ENCODE measurements at places on chromosomes 16 and 17.

DNA sequence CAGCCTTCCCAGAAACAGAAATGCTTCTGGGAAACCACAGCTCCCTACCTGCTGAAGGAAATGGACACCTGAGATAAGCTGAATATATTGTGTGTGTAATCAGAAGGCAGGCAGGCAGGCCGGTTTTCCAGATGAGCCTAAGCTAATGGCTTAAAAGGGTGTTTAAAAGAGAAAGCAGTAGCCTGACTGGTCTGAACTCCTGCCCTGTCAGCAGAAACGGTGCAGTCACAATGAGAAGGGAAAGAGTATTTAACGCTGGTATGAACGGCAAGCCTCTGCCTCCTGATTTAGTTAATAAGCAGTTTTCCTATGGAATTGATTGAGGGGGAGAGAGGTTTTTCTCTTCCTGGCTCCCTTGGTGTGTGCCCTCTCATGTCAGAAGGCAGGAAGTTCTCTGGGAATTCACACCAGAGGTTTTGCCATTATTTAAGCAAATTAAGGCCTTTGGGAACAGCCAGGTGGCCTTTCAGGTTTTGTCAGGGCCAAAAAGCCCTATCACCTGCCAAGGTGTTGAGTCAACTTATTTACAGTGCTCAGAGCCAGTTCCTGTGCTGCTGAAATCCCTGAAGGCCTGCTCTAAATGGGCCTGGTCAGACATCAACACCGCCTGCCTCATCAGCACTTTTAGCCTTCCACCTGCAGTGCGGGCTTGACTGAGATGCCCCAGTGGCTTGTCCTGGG, 41.6 kb downstream of the CDH1 start:
- no peak for DNase-seq

DNA sequence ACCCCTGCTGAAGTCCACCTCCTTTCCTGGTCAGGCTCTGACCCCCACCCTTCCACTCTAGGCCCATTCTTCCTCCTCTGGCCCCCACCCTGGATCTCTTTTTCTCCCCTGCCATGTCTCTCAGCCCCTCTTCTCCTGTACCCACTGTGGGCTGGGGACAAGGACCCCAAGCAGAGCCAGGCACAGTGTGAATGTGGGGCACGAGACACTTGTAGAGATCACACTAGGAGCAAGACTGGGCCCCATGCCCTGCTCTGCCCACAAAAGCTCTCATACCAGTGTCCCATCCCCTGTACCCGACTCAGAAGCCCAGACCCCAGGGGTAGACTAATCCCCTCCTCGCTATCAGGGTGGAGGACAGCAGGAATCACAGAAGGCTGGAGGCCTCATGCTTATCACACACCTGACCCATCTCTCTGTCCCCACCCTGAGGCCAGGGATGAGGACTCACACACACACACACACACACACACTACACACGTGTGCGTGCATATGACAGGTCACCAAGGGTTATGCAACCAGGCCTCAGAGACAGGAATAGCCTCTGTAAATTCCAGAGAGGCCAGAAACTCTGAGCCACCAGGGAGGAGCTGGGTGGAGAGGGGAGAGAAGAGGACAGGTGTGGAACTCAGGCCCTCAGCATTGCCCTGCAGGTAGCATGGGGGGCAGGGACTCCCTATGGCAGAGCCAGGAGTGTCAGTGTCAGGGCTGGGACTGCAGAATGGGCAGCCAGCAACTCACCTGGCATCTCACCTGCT, 21.1 kb downstream of the ARHGAP27 start:
- no peak for DNase-seq

- no peak for DNase-seq
Observed at GRCh38 chr16:81451753-81452680, 7.4 kb downstream of the CMIP start.

GRCh38 chr17:71516149-71516548, 604.7 kb upstream of the SOX9 start:
- no peak for DNase-seq

DNA sequence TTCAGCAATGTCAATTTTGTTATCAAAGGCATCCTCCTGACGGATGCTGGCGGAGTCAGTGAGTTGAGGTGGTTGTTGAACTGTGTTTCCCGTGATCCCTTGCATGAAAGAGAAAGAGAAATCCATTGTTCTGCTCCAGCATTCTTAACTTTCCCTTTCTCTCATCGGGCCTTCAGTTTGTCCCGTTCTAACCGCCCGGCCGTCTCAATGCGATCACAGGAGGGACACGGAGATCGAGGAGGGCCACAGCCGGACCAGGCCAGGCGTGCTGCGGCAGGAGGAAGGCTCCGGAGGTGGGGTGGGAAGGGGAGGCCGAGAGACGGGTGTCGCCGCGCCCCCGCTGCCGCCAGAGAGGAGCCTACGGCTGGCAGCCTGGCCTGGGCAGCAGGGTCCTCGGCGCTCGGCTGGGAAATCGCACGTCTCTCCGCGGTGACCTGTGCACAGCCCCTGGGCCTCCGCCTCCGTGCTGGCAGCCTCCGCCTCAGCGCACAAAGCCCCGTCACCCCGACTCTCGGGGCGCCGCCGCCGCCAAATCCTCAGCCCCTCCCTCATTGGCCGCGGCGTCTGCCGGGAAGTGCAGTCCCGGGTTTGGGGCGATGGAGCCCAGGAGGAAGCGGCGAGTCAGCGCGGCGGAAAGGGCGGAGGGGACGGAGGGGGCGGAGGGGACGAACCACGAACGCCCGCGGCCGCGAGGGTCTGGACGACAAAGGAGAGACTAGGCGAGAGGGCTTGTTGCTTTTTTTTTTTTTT, 38.1 kb downstream of the SOST start:
- DNase-seq: no peak

- no peak for DNase-seq
Observed at GRCh38 chr16:71217506-71217905, 13.0 kb downstream of the HYDIN start.

DNA sequence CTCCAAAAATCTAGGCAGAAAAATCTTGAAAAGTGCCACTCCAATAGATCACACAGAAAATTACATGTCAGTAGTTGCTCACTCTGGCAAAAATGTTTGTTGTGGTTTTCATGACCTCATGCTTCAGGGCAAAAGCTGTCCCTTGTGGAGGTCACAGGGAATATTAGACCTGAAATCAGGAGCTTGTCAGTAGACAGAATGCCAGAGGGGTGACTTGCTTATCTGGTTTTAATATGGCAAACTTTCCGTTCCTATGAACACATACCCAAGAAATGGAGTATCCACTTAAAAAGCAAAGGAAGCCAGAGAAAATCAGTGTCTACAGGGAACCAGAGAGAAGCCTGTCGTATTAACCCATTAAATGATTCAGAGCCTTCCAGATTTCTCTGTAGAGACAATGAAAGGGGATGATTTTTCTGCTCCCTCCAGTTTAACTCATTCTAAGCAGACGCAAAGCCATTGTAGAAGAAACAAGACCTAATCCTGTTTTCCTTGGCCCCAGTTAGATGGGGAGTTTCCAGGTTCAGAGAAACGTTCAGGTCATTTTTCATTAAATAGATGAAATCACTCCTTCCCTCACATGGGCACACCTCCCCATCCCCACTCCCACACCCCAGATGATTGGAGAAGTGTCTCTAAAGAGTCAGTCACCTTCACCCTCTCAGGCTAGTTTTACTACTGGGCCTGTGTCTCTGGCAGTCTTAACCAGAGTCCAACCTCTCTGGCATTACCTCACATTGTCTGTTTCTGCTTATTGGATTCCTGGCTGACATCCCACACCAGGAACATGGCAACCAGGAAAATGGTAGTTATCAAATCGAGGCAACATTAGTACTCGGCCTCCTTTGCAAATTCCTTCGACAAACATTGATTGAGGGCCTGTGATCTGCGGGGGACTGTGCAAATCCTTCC, 6.0 kb downstream of the SOX9 start:
- peak; percentile 55 for DNase-seq

- DNase-seq: peak; percentile 84
Observed at GRCh38 chr17:4263282-4264215, at the start of gene ANKFY1. TSS of gene ANKFY1 (minus strand) at chr17:4263979. CDS start at chr17:4263941, 38 bp downstream.

GRCh38 chr17:35973333-35974260, 7.7 kb downstream of the CCL16 start:
- DNase-seq: no peak

GRCh38 chr17:57900991-57901743, 51.3 kb upstream of the MRPS23 start:
- DNase-seq: no peak

GRCh38 chr16:55539488-55539887, 27.0 kb upstream of the CAPNS2 start:
- no peak for DNase-seq

DNA sequence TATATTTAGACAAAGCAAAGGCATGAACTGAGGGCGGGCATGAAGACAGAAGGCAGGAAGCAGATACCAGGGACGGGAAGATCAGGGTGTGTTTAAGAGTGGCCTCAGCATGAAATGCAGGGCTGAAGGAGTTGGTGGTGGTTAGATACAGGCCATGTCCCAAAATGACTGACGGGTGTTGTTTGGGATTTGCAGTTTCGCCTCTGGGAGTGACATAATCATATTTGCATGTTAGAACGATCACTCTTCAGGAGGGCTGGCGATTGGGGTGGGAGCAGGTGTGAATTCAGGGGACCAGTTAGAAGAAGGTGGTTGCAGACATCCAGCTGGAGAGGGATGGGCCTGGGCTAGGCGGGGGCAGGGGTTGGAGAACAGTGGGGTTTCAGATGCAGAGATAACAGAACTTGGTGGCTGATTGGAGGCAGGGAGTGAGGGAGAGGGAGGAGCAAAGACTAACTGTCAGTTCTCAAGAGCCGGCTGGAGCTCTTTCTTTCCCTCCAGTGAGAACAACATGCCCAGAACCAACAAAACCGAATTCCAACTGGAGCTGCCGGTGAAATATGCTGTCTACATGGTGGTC, 27.2 kb upstream of the ITGAX start:
- DNase-seq: no peak

DNA sequence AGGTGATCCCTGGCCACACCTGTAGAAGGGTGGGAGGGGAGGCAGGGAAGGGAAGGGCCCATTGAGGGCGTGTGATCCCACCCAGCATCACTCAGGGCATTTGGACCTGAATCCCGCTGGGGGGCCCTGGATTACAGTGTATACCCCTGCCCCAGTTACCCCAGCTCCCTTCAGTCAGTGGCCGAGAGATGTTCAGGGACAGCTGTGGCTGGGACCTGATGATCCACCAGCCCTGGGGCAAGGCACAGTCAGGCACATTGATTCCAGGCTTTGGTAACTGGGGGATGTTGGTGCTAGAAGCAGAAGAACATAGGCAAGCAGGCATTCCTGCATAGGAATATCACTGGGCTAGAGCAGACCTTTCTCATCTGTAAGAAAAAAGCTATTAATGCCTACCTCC, 170.3 kb downstream of the FOXL1 start:
- no peak for DNase-seq

GRCh38 chr17:1604831-1605528, 23.7 kb downstream of the SLC43A2 start:
- DNase-seq: no peak

DNA sequence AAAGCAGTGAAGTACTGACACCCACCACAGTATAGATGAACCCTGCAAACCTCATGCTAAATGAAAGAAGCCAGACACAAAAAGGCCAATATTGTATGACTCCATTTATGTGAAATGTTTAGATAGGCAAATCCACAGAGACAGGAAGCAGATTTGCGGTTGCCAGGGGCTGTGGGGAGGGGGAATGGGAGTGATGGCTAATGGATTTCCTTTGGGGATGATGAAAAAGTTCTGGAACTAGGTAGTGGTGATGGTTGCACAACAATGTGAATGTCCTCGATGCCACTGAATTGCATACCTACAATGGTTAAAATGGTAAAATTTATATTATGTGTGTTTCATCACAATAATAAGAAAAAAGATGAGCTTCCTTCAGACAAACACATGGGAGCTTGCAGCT, 28.4 kb upstream of the WFIKKN2 start:
- no peak for DNase-seq

GRCh38 chr17:57210972-57211411, 45.3 kb upstream of the MSI2 start:
- no peak for DNase-seq

- DNase-seq: no peak
Observed at GRCh38 chr17:6170349-6170748, 100.2 kb downstream of the WSCD1 start.

- no peak for DNase-seq
Observed at GRCh38 chr17:74052993-74053711, 150.3 kb upstream of the RPL38 start.

DNA sequence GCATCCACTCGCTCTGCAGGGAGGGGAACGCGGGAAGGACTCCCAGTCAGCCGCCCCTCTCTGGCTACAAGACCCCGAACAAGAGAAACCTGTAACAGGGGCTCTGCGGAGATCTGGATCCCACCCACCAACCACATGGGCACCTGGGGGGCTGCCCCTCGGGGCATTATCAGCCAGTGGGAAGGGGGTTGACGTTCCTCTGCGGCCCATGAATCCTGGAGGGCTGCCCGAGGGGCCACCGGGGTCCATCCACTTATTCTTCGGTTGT, 1.8 kb upstream of the PCGF2 start:
- no peak for DNase-seq

- no peak for DNase-seq
Observed at GRCh38 chr16:79036541-79036940, 564.0 kb downstream of the MAF start.

DNA sequence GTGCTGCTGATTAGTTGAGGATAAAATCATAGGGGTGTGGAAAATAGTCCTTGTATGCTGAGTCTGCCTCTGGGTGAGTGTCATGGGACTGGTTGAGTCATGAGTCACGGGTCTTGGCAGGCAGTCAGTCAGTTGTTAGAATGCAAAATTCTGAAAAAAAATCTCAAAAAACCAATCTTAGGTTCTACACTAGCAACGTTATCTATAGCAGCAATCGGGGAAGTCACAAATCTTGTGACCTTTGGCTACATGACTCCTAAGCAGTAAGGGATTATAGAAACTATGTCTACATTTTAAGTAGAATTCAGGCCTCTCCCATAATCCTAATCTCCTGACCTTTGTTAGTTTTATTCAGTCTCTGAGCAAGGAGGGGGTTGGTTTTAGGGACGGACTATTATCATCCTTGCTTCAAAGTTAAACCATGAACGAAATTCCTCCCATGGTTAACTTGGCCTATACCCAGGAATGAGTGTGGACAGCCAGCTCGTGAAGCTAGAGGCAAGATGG, 18.0 kb upstream of the PMFBP1 start:
- no peak for DNase-seq

DNA sequence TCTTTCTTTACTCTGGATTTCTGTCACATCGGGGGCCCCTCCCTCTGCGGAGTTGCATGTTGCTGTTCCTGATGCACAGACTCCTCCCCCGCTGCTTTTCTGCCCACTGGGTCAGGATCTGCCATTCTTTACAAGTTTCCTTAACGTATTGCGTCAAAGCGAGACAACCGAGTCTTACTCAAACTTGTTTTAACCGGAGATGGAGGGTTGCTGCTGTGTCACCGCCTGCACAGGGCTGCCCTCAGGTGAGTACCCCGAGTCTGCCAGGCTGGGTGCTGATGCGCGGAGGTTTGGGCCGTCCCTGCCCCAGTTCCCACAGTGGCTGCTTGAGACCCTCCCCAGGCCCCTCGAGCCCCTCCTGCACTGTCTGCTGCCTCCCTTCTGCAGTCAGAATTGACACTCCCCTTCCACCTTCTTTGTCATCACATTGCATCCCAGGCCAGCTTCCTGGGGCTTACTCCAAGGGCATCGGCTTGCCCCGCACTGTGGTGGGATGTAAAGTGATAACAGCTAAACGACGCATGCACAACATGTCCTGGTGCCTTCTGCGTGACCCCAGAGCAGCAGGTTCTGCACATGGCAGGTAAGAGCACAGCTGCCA, 19.3 kb downstream of the CARHSP1 start:
- no peak for DNase-seq

GRCh38 chr16:759110-759910, 1.2 kb upstream of the MSLN start:
- no peak for DNase-seq

GRCh38 chr17:83123896-83124801, 44.7 kb downstream of the METRNL start:
- no peak for DNase-seq

- DNase-seq: no peak
Observed at GRCh38 chr17:73232587-73233373, 28.9 kb downstream of the CPSF4L start.
